Stimulated activated CD4-positive, alpha-beta T cell treated with anti-CD3 and anti-CD28 coated beads, Interleukin-12 subunit alpha, Interleukin-12 subunit beta, amount 100 ng/mL, for 24 hours (primary cell): ENCODE measurements at places on chromosomes 16 and 17.

- DNase-seq = no peak
Observed at GRCh38 chr16:64590513-64590912, 531.4 kb downstream of the CDH11 start.

DNA sequence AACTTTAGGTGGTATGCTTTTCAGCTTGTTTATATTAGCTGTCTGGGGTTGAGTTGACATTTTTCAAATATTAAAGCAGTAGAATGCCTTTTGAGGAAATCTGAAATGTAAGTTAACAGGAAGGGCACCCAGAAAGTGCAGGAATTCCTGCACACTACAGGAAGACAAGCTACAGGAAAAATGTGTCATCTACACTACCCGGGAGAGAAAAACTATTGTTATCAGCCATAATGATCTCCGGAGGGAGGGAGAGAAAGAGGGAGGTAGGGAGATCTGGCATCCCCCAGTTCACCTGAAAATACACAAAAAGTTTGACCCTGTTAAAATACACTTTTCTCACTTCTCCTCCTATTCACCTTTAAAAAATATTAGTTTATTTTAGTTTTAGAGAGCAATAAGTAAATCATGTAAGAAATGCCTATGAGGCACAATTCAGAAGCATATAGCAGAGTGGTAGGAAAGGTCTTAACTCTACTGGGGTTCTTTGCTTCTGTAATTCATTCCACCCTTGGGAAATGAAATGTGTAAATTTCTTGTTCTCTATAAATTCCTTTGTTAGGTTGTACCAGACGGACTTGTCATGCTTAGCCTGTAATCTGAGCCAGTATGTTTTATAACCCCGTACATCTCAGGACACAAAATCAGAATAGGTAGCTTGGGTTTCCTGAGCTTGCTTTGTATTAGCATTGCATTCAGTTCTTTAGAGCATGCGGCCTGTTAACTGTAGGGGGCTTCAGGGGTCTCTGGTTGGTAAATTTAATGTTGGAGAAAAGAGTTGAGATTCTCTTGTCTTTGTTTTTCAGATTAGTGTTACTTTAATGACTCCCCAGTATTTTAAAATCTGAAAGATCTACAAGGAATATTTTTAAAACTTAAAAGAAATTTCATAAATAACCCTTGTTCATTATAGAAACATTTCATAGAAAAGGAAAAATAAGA is 3.3 kb downstream of the MAP2K6 start:
- no peak for DNase-seq

DNA sequence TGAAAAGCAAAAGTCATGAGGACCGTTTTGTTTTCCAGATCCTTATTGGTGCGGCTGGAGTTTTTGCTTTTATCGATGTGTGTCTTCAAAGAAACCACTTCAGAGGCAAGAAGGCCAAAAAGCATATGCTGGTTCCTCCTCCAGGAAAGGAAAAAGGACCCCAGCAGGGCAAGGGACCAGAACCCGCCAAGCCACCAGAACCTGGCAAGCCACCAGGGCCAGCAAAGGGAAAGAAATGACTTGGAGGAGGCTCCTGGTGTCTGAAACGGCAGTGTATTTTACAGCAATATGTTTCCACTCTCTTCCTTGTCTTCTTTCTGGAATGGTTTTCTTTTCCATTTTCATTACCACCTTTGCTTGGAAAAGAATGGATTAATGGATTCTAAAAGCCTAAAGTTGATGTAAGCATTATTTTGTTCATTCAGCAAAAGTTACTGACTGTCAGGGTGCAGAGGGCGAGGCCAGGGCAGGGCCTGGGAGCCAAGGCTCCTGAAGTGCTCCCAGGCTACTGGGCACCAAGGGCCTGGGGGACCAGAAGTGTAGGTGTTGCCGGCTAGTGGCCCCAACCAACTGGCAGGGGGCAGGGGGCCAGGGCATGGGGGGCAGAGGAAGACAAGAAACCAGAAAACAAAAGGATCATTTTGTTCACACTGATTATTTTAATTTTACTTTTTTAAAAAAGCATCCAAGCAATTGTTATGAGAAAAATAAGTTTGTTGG is 8.8 kb downstream of the CMTM2 start:
- no peak for DNase-seq

- no peak for DNase-seq
Observed at GRCh38 chr17:39826334-39826733, 37.8 kb downstream of the IKZF3 start.

GRCh38 chr17:50137042-50137441 is 7.1 kb upstream of the SAMD14 start:
- DNase-seq = no peak

- no peak for DNase-seq
Observed at GRCh38 chr17:2198927-2199326, 104.7 kb downstream of the SMG6 start.

DNA sequence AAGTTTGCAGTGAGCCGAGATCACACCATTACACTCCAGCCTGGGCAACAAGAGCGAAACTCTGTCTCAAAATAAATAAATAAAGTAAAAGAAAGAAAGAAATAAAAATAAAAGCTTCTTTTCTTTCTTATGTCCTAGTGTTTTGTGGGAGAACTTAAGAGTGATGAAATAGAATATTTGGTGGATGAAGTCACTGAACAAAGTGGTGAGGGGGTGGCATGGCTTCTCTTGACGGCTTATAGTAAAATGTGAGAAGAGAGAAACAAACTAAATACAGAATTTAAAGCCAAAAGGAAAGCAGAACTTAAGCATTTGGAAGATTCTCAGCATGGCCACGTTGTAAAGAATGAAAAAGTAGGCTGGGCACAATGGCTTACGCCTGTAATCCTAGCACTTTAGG is 15.3 kb downstream of the SGF29 start:
- DNase-seq = no peak

DNA sequence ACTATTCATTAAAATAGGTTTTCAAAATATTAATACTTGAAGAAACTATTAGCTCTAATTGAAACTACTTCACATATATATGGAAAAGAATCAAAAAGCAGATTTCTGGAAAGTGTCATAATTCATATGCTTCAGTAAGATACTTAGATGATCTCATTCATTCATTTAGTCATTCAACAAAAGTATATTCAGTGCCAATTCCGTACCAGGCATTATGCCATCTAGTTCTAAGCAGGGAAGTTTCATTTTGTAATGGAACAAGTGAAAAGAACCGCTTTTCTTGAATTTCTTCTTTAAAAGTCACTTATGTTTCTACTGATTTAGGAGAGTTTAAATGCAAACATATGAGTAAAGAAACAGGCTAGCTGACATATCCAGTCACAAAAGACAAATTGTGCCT is 118.3 kb upstream of the FAM20A start:
- DNase-seq = no peak

DNA sequence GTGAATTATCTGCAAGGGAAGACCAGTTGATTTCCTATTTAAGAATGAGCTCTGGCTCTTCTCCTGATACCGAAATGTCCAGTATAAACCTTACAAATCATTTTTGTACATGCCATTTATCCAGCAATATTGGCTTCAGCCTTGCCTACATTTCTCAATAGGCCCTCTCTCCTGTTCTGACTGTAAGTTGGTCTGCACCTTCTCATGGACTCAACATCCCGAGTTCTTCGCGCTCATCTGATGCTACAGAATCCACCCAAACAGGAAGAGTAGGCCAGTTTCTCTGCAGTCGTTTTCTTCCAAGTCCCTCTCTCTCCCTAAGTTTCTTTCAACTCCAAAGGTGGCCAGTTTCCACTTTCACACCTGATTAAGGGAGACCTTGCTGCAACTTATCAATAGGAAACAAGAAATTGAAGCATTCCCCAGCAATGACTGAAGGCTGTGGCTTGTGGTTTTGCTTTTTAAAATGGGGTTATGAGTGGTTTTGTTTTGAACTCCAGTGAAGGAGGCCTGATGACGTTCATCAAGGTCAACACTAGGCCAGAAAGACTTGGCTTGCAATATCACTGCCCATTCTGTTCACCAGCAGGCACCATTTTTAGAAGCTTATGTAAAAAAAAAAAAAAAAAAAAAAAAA is 383.0 kb downstream of the MAF start:
- DNase-seq = no peak

DNA sequence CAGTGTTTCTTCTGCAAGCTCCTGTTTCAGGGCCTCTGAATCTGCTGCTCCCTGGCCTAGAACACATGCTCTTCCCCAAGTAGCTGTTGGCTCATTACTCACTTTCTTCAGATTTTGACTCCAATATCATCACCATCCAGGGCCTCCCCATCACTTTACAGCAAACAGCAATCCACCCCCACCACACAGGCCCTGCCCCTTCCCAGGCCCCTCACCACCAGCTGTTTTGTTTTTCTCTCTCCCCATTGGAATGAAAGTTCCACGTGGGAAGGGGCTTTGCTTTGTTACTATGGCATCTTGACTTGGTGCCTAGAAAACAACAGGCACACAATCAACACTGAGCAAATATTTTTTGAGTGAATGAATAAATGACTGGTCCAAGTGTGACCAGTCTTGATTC is 4.0 kb downstream of the TMEM170A start:
- no peak for DNase-seq

DNA sequence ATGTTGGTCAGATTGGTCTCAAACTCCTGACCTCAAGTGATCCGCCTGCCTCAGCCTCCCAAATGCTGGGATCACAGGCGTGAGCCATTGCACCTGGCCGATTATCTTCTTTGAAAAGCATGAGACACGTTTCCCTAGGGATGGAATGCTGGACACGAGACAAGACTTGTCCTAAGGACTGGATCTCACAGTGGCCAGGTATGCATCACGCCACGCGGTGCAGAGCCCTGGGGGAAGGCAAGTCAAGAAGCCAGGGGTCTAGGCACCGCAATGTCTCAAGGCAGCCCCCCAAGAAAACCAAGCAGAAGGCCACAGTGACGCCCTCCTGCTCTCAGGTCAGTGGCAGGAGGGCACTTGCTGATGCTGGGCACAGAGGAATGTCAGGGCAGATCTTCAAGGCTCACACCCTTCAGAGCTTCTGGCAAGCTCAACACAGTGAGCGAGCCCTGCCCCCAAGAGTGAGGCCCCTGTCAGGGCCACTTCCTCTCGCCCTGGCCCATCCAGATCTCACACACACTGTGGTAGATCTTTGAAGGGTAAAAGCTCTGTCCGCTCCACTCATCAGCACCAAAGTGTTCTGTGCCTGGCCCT is 134.7 kb downstream of the ZNF778 start:
- DNase-seq = no peak

DNA sequence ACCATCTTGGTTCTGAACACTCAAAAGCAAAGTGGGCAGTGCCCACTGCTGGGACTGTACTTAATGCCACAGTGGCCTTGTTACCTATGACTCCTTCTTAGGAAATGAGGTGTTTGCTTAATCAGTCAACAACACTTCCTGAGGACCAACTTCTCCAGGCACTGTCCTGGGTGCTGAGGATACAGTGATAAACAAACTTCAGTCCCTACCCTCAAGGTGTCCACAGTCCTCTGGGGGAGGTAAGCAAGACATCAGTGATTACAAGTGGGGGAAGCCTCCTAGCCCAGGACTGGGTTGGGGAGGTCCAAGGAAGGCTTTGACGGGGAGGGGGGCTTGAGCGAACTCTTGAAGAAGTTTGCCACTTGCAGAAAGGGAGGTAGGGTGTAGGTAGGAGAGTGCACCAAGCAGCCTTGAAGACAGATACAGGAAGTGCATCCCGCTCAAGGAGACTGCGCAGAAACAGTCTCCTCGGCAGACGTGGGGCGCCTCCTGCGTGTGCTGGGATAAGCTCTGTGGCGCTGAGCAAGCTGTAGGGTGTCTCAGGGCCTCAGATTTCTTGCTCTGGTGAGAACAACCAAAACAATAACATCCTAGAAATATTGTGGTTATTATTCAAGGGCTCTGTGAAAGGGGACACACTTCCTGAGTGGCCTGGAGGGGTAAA is 2.6 kb upstream of the ABCC3 start:
- DNase-seq = no peak

GRCh38 chr17:15431196-15431595 is 36.2 kb downstream of the CDRT4 start:
- no peak for DNase-seq

GRCh38 chr17:65930140-65930730 is 261.7 kb downstream of the CEP112 start:
- DNase-seq = no peak

DNA sequence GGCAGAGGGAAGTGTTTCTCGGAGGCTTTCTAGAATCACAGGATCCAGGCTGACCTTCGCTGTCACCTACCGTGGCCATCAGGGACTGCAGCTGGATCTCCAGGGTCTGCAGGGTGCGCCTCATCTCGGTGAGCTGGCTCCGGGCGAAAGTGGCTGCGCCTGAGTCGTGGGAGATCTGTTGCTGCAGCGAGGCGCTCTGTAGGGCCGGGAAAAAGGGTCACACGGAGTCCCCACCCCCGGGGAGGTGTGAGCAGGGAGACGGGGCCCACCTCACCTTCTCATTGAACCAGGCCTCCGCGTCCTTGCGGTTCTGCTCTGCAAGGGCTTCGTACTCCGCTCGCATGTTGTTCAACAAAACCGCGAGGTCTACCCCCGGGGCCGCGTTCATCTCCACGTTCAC is 2.9 kb downstream of the KRT28 start:
- no peak for DNase-seq

- no peak for DNase-seq
Observed at GRCh38 chr16:12017558-12017957, 41.0 kb downstream of the SNX29 start.

- no peak for DNase-seq
Observed at GRCh38 chr17:19448341-19449268, 37.6 kb downstream of the RNF112 start.

DNA sequence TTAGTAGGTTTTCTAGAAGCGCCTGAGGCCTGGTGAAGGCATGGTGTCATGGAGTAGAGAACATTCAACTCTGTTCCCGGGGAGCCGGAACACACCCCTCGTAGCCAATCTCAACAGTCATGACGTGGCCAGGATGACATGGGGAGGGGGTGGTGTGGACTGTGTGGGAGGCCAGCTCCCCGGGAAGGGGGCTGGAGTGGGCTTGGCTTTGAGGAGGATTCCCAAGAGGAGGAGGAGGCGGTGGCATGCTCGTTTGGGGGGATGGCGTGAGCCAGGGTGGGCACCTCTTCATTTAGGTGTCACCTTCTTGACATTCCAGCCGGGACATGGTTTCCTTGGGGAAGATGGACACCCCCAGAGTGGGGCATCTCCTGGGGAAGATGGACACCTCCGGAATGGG is 257.5 kb downstream of the SEC14L1 start:
- DNase-seq = no peak

- DNase-seq = no peak
Observed at GRCh38 chr17:8710813-8711212, 33.8 kb downstream of the CCDC42 start.

DNA sequence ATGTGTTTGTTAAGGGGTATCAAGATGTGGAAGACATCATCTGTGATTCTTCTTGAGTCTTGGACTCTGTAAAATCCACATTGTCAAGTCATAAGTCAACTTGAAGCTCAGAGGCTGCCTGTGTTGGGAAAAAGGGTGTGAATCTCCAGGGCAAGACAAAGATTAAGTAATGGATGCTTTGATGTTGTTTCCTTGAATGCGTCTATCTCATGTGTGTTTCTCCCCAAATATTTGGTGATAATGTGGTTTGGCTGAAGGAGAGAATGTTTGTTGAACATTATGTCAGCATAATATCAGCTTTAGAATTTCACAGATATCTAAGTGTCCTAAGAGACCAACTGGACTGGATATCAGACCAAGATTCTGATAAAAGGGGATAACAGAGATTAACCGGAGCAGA is 24.1 kb upstream of the KCNJ16 start:
- no peak for DNase-seq

- DNase-seq = no peak
Observed at GRCh38 chr17:8101721-8102120, 14.2 kb upstream of the ALOX12B start.
